ENCODE measurements at places on chromosomes 5 and 9.
A peak's percentile ranks its signal among the peaks of the same experiment; 100 is the strongest.

DNA sequence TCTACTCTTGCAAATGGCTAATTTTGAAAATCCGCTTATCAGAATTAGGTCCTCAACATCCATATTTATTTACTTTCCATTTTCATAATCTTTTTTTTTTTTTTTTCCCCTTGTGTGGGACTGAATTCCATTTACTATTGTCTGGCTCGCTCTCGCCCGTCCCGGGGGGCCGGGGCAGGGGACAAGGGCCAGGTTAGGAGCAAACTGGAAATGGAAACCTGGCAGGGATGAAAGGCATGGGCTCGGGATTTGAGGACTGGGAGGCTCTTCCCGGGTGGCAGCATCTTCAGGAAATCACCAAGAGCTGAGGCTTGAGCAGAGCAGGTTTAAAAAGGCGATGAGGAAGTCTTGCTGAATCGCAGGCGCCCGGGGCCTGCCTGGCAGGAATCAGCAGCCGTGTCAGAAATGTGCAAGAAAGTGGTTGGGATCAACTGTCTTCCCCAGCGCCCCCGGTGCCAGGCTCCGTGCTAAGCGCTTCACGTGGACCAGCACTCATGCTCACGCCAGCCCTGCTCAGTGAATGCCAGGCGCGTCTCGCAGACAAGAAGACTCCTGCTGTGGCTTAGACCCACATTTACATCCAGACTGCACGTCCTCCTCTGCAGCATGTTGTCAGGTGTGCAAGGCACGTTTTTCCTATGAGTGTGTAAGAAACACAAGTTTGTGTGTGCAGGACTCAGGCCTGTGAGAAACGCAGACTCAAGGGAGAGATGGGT is 66.3 kb upstream of the UNC5A start:
- DNase-seq: no peak

DNA sequence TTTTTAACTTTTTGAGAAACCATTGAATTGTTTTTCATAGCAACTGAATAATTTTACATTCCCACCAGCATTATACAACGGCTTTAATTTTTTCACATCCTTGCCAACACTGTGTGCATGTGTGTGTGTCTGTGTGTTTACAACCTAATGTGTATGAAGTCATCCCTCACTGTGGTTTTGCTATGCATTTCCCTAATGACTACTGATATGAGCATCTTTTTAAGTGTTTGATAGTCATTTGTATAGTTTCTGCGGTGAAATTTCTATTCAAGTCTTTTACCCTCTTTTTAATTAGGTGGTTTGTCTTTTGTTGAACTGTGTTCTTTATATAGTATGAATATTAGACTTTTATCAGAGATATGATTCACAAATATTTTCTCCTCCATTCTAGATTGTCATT is 263.1 kb upstream of the COX7C start:
- no peak for DNase-seq

DNA sequence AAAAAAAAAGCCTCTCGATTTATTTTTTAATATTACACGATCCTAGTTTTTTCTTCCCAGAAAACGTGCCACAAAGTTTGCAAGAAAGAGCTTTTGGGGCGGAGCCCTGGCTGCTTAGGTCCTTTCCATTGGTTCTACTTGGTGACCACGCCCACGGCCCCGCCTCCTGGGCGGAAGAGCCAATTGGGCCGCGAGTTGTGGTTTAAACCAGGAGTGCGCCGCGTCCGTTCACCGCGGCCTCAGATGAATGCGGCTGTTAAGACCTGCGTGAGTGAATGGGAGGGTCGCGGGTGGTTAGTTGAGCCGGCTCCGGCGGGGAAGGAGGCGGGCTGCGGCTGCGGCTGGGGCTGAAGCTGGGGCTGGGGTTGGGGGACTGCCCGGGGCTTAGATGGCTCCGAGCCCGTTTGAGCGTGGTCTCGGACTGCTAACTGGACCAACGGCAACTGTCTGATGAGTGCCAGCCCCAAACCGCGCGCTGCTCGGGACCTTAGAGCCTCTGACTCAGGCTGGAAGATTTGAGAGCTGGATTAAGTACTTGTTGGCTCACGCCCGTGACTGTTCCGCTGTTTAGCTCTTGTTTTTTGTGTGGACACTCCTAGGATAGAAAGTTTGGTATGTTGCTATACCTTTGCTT is at the start of gene PTTG1:
PTTG1 (plus strand) TSS at position 231 of the 634 bp plus-strand sequence. CDS start 458 bp downstream, outside the sequence.
- DNase-seq: peak; percentile 85

- peak; percentile 15 for DNase-seq
Observed at GRCh38 chr5:91641730-91642350, 258.7 kb upstream of the ARRDC3 start.

DNA sequence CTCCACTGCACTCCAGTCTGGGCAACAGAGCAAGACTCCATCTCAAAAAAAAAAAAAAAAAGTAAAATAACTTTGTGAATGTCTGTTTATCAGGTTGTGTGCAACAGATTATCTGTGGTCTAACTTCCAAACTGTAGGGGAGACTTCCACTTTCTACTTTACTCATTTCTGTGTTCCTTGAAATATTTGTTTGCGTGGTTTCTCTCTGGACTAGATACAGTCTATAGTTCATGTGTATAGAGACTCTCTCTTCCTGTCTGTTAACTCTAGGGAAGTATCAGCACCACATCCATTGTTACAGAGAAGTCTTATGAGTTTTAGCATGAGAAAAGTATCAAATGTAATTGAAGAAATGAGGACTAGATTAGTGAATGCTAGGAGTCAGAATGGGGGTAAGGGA is 168.3 kb downstream of the LPAR1 start:
- no peak for DNase-seq

DNA sequence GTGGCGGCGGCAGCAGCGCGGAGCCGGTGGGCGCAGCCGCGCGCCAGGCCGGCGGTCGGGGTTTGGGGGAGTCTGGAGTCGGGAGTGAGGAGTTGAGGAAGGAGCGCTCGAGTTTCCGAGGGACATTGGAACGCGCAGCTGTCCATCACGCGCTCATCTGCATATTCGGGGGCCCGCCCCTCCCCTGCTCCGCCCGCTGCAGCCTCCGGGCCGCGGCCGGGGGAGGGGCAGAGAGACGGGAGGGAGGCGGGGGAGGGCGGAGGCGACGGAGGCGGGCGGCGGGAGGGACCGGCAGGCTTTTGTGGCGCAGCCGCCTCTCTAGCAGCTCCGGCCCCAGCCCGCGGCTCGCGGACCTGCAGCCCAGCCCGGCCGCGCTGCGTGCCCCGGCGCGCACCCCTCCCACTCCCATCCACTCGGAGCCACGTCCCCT is at the start of gene IRX2:
IRX2 (minus strand) TSS at position 86 of the 430 bp plus-strand sequence. CDS start 264 bp downstream, outside the sequence.
- DNase-seq: no peak

DNA sequence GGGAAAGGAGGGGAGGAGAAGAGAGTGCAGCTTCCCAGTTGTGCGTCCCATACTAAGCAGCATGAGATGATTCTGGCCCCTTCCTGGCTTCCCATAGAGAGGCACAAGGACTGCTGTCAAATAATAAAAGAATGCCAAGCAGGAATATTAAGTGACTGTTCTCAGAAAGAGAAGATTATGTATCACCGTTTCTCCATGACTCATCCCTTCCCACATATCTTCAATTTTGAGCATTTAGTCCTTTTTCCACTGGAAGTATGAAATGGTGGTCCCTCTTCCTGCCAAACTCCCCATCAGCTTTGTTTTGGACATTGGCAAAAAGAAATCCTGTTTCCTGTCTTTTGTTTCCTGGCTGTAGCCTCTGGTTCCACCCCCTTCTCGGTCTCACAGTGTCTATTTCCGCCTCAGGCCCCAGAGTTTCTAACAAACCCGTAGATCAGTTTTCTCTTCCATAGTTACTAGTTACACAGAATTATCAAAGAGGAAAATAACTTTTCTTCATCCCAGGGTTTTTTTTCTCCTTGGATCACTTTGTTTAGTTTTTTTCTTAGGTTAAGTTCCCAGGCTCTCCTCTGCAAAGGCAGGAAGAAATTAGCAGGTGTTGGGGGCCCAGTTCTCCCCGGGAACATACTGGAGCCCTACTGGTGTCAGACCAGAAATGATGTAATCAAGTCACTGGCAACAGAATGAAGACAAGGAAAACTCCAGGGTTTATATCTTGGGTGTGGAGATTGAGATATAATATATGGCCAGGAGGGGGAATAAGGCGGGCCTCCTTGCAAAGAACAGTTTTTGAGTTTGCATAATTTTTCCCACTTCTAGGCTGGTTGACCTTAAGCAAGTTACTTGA is 26.4 kb upstream of the ARHGAP26 start:
- no peak for DNase-seq

- no peak for DNase-seq
Observed at GRCh38 chr5:78591972-78592700, 56.4 kb downstream of the LHFPL2 start.

Measured in Panc1 (cell line).